ENCODE measurements at places on chromosomes 12 and 14.
A peak's percentile ranks its signal among the peaks of the same experiment; 100 is the strongest.

GRCh38 chr12:14252697-14253096 is 112.8 kb upstream of the ATF7IP start:
- DNase-seq = no peak

DNA sequence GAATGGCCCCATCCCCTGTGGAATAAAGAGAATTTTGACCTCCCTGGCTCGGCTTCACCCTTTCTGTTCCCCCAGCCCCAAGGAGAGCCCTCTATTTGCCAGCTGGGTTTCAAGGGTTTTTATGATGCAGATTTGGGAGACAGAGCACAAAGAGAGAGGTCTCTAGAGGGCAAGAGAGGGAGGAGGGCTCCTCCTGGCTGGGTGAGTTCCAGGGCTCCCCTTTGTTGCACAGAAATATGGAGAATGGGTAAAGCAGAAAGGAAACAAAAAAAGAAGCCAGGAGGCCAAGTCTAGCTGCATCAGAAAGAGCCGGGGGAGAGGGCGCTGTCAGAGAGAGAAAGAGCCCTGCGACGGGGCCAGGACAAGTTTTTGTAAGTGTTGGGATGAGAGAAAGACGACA is 319.6 kb upstream of the RTL1 start:
- DNase-seq = no peak

DNA sequence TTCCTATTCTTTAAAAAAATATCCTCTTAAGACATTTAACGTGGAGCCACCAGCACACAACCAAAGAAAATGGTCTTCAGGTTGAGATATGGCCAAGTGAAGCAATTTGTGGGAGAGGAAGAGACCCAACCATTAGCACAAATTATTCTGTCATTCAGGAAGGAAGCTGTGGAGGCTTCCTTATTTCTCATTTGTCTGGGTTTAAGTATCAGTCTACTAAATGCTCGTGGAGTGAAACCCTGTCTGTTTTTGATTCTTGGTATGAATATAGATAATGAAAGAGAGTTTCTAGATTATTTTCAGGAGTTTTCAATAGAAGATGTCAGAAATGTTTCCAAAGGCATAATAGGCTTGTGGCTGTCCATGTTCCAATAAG is 125.1 kb downstream of the GPR65 start:
- DNase-seq = no peak

- DNase-seq = no peak
Observed at GRCh38 chr12:71730936-71731335, 23.7 kb upstream of the RAB21 start.

DNA sequence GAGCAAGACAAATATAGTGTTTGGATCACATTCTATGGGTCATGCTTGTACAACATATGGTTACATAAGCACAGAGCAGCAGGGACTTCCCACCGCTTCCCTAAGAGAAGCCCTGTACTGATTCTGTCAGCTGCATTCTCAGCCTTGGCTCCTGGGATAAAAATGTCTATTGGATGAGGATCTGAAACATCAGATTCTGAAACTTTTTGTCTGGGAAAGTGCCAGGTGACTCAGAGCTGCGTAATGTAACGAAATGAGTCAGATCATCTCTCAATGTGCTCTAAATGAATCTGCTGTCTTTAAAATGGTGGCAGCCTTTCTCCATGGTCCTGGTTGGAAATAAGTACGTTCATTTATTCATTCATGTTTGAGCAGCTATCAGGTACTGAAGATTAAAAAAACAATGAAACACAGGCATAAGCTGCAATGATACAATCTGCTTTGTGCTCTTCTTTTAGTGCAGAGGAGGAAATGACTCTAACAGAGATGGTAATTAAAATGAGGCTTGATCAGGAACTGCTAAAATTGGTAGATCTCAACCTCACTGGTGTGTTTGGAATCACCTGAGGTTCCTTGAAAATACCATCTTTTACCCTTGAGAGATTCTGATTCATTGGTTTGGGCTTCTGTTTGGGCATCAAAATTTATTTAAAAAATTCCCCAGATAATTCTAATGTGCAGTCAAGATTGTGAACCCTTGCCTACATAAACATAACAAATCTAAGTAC is 99.1 kb upstream of the NAP1L1 start:
- peak; percentile 78 for DNase-seq

DNA sequence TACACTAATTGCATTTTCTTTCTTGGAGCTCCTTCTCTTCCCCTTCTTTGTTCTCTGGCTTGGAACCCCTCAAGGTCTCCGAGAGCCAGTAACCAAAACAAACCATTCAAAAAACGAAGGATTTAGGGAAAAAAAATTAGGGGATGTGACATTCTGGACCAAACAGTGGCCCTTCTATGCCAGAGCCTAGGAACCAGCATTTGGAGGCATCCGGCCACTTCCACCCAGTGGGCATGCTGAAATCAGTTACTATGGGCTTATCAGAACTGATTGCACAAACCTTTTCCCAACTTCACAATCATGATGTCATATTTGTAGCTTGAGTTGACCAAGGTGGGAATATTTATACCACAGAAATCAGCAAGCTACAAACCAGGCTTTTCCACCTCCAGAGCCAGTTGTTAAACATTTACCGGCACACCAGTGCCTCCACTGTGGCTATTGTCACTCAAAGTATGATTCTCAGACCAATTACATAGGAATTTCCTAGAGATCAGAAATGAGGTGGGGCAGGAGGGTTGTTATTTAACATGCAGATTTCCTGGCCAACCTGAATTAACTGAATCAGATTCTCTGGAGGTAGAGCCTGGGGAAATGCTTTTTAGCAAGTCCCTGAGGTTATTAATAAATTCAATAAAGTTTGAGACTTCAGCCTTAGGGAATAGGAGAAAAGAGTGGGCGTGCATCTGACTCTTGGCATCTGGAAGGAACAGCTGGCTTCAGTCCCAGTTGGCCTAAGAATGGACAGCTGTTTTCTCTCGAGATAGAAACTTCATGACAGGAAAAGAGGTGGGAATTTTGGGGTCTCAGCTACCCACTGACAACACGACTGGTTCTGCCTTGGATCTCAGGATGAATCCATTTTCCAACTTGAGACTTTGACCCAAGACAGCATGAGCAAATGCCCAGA is 273.9 kb downstream of the ZFP36L1 start:
- no peak for DNase-seq

GRCh38 chr12:130989391-130989790 is 35.7 kb downstream of the ADGRD1 start:
- no peak for DNase-seq

- no peak for DNase-seq
Observed at GRCh38 chr12:29694002-29694401, 89.7 kb downstream of the TMTC1 start.

- peak; percentile 17 for DNase-seq
Observed at GRCh38 chr14:58107947-58108552, 44.0 kb downstream of the ARMH4 start.

- DNase-seq = no peak
Observed at GRCh38 chr14:43418324-43418723, 1088.8 kb downstream of the FSCB start.

DNA sequence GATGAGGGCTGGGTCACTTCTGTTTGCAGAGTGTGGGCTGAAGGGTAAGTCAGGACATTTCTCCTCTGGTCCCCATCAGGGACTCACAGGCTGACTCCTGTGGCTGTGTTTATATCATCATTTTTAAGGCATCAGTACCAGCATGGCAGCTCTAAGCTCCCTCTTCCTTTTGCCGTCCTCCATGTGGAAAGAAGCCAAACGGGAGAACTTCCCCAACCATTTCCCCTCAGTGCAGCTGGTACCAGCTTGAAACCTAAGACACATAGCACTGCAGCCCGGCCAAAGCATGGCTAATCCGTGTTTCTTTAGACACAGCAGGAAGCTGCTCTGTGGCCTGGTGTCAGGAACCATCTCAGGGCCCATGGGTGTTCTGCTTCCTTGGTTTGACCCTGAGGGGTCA is 31.9 kb upstream of the ATP2A2 start:
- no peak for DNase-seq

DNA sequence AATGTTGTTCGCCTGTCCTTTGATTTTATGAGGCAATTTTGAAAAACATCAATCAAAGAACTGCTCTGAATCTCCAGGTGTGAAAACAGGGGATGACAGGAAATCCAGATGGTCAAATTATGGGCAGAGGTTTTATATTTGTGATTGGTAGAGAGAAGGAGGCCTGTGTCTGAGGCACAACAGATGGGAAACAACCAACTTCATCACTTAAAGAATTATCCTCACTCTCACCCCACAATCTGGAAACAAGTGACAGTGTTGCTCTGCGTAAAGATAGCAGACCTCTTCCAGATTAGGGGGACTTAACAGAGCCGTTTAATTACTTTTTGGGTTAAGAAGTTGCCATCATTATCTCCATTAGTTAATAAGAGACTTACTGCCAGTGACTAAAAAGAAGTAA is 64.1 kb upstream of the EGLN3 start:
- DNase-seq = no peak

DNA sequence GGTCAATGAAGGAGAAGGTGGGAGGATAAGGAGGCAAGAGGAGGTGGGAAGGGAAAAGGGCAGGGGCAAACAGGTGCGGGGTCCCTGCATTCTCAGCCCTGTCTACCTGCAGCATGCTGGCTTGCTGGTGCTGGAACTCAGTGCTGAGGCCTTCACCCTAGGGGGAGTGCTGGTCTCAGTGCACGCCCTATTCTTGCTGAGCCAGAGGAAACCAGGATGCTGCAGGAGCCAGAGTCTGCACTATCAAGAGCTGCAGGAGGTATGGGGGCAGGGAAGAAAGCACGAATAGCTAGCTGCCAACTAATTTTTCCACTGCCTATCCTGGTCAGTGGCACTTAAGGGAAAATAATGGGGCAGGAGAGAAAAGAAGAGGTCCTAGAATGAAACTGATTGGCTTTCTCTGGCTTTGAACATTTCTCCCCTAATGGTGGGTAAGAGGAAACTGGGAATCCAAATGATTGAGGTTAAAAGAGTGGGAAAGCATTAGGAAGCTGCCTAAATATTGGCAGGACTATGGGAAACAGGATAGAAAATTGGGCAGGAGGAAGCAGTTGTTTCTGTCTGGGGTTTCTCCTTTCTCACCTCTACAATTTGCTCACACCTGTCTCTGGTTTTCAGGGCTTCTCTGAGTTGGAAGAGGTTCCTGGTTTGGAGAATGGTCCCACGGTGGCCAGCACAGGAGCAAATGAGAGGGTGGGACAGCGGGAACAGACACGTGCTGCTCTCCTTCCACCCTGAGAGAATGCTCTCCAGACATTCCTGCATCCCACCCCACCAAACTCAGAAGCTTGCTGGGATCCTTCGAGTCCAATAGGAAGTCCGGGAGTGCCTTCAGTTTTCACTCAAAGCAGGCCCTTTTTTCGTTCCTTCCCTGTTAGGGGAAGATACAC is 1.9 kb downstream of the TMEM253 start:
- DNase-seq = no peak

- no peak for DNase-seq
Observed at GRCh38 chr14:34983786-34984185, 994 bp downstream of the SRP54 start.

GRCh38 chr12:25529738-25530137 is 23.3 kb downstream of the LMNTD1 start:
- DNase-seq = no peak

DNA sequence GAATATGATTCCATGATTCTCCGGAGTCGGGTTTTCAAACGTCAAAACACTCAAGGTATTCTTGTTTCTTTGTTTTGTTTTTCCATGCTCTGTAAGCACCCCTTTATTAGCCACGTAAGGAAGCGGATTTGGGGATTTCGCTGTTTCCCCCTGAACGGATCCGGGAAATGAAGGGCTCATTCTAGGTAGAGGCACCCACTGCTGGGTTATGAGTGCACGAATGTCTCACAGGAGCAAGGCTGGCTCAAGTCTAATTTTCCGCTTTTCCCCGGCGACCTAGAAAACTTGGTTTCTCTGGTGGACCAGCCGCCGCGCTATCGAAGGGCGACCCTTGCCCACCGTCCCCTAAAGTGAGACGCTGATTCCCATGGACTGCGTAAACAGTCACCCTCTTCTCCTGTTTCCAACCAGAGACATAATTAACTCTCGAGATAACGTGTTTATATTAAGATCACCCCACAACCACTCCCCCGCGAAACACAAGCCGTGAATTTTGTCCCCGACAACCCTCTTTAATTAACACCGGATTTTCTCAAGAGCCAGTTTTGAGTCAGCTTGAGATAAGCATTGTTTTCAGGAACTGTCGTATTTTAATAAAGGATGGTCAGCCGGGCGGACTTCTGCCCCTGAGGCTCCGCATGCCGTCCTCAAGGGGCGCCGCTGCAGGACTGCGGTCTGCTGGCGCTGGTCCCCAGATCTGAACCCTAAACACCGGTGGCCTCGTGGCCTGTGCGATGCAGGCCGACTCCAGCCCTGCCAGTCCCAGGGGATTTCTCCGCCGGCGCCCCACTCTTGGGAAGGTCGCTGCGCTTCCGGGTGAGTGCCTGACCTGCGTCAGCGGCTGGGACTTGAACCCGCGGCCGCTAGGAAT is 515 bp upstream of the ABCC9 start:
- no peak for DNase-seq

GRCh38 chr12:113862590-113863454 is 103.3 kb downstream of the RBM19 start:
- no peak for DNase-seq

DNA sequence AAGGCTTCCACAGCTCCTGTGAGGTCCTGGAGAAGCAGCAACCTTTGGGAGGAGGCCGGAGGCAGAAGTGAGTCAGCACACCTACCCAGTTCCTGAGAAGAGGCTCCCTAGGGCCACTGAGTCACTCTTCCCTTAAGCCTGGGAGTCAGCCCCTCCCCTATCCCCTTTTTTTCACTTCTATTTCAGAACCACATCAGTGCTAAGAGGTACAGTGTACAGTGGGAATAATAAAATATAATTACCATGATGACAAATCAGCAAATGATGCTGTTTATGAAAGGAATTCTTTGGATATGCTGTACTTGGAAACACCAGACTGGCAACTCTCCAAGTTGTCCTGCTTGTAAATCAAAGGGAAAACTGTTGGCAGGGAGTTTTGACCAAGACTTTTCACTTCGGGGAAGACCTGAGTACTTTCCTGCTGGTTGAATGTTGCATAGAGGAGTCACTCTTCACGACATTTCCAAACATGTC is 7.8 kb upstream of the TBPL2 start:
- DNase-seq = peak; percentile 48
